Stimulated activated CD8-positive, alpha-beta memory T cell treated with anti-CD3 and anti-CD28 coated beads, Interleukin-7, amount 100 ng/mL, for 24 hours (primary cell): ENCODE measurements at places on chromosomes 2 and 18.

- no peak for DNase-seq
These were observed 486.0 kb downstream of the ERBB4 start for GRCh38 chr2:212052412-212053159.

GRCh38 chr2:142041996-142042395 is 88.8 kb downstream of the LRP1B start:
- DNase-seq: no peak

DNA sequence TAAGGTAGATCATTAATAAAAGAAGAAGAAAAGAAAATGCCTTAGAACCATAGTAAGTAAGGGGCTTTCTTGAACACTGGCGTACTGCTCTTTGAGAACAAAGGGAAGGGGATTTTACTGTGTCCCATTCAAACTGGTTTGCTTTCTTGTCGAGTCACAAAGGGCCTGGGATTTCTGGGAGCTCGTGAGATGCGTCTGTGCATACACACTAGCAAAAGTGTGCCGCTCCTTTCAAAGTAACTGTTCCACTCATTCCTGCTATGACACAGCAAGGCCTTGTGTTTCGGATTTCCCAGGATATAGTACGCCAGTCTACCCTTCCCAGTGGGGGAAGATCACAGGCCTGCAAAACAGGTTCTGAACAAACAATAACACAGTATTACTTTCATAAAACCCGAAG is 93.0 kb downstream of the KCTD18 start:
- DNase-seq: no peak

DNA sequence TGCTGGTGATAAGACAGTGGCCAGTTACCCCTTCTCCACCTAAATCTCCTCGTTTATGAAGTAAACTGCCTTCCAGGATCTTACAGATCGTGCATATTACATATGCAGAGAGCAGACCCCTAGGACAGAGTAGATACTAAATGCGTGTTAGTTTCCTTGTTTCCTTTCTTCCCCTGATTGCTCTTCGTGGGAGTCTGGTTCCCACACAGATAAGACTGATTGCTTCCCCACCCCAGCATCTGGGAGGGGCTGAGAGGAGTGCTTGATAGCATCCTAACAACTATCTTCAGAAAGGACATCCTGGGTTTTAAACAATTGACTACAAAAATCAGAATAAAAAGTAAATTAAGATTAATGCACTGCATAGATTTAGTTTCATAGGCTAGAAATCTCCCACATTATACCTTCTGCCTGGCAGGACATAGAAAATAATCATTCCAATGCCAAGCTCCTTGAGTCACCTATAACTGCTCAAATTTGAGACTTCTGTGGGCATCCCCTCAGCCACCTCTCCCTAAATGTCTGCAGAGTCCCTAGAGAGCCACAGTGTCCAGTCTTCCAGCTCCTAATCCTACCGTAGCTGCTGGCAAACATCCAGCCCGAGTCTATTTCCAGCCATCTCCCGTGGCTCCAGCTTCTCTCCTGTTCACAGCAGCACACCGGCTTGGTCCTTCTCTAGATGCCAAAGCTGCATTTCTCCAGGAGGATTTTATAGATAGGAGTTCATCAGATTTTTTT is 128.3 kb downstream of the LRRC30 start:
- no peak for DNase-seq

DNA sequence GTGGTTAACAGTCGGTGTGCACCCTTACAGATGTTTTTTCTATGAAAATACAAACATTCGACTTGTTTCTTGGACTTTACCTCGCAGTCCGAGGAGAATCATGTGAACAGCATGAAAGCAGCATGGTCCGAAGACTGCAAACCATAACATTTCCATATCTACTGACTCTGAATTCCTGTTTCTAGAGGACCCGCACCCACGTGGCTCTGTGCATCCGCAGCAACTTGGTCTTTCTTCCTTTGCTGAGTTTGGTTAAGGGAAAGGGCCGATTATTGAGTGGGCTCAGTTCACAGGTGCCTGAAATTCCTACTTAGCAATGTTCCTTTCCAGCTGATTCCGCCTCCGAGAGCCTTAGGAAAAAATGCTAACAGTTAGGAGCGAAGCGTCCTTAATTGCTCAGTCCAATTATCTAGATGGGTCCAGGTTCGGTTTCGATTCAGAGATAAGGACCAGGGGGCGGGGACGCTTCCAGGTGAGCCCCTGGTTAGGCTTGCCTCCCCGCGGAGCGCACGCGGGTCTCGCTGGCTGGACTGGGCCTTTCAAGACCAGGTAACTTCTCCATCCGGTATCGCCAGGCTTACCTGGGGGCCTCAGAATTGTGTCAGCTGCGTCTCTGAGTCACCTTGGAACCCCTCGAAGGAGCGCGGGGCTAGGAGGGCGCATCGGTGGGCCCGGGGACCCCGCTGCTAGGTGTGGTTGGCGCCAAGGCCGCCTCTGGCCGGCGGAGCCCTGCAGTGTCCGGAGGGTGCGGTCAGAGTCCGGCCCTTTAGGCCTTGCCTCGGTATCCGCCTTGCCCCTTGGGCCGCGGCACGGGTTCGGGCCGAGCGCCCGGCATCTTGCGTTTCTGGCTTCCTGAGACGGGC is 1.1 kb upstream of the B3GNT2 start:
- DNase-seq: no peak

DNA sequence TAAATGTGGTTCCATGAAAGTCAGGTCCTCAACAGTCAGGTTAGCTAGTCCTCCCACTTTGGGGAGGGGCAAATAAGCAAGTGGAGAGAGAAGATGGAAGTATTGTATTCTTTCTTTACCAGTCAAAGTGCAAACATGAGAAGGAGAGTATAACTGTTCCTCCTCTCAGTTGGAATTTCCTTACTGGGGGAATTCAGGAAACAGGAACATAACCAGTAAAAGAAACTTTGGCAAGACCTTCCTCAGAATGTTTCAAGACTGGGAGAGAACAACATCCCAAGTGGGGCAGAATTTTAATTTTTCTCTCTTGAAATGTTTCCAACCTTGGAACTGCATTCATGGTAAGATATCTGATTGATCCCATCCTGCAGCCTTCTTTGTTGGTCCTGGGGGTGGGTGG is 552.4 kb upstream of the TNP1 start:
- no peak for DNase-seq

DNA sequence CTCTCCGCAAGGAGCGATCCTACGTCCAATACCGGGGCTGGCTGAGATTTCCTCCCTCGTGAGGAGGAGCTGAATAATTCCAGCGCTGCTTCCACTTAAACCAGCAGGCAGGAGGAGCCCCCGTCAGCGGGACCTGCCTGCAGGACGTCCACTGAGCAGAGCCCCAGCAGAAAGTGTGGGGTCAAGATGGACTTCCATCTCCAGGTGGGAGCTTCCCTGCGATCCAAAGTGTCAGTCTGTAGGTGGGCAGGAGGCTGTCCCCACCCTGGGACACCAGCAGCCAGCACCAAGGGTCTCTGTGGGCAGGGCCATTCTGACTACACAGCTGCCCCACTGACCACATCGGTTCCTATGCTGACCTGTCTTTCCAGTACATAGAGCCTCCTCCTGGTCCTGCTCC is 462 bp upstream of the OTOS start:
- DNase-seq: no peak
